ENCODE measurements at places on chromosomes 12 and 14.

GRCh38 chr12:19847294-19848059 is 408.2 kb downstream of the AEBP2 start:
- no peak for DNase-seq

DNA sequence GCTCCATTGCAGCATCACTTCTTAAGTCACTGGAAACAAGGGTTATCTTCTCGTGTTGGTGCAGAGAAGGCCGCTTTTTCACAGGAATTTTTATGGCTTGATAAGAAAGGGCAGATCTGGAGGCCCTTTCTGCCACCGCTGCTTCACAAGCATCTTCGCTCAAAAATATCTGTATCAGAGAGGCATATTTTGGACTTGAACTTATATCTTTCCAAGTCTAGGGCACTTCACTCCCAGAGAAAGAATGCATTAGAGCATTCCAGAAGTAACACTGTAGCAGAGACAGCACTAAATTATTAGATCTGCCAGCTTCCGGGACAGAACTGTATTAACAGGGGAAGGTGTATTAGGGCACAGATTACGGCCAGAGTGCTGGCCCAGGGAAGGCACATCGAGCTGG is 151.7 kb upstream of the AMIGO2 start:
- DNase-seq = no peak

- DNase-seq = no peak
Observed at GRCh38 chr12:80299976-80300375, 144.1 kb upstream of the PTPRQ start.

GRCh38 chr12:131075611-131076010 is 121.9 kb downstream of the ADGRD1 start:
- DNase-seq = no peak

DNA sequence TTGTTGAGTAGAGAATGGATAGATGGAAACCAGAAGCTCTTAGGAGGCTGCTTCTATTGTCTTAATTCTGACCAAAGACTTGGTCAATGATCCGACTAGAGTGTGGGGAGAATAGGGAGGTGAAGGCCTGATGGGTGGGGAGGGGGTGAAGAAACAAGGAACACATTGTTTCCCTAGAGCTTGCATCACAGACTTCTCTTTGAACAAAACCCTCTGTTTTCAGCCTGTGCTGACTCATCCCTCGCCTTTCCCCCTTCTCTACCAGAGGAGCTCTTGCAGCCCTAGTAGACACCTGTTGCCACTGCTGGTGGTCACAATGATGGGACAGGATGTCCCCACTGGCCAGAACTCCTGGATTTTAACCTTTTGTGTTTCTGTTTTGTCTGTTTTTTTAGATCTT is 46.8 kb upstream of the CISTR start:
- no peak for DNase-seq

- DNase-seq = no peak
Observed at GRCh38 chr12:45611495-45611894, 118.0 kb upstream of the ARID2 start.

DNA sequence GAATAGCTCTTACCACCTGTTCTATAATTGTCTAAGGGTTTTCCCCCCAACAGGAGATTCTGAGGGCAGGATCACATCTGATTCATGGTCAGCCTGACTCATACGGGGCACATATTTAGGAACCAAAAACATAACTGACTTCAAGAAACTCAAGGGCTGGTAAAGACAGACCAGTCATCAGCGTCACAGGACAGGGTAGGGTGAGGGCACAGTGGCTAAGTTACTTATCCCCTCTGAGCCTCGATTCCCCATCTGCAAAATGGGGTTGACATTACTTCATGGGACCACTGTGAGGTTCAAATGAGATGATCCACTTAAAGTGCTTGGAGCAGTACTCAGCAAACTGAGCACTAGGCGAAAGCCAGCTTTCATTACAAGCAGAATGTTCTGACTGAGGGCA is 606 bp downstream of the CINP start:
- no peak for DNase-seq
